ENCODE measurements at places on chromosomes 3 and 15. TPM values are rescaled to one million over a fixed set of nuclear protein-coding genes. Genes with fewer than 3 reads are reported as not detected.

- DNase-seq: no peak
These were observed 60.2 kb upstream of the TSEN2 start for GRCh38 chr3:12423918-12424630.

- DNase-seq: no peak
These were observed 52.8 kb downstream of the LSM3 start for GRCh38 chr3:14231145-14231990.

The ANKRD34C gene
- total RNA-seq: not detected

The ZFAND6 gene
- 85.1 TPM for total RNA-seq

The PLSCR5 gene
- not detected for total RNA-seq

DNA sequence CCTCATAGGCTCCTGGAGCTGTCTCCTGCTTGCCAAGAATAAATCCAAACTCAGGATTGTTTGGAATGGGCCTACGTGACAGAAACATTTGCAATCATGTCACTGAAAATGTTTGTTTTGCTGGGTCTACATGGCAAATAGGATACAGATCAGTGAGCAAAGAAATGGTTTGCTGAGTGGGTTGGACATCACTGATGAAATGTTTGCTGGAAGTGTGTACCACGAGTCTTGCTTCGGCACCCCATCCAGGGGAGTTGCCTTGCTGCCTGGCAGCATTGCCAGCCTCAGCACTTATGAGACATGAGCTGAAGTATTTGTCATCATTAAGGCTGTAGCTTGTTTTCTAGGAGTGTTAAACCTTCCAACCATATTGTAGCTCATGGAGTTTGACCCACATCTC lies 213.3 kb upstream of the CFAP20DC start:
- DNase-seq: no peak

DNA sequence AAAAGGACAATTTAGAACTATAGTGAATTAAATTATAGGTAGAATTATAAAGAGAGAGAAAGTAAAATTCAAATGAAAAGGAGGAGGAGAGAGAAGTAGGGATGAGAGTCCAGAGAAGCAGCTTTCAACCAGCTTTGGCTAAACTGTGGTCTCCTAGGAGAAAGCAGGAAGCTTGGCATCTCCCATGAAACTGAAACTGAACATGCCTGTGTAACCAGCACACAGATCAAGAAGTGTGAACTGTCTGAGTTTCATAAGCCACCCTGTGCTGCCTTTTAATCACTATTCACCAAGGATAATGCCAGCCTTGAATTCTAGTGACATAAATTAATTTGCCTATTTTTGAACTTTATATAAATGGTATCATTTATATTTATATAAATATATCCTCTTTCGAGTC lies 128.5 kb downstream of the MYRIP start:
- DNase-seq: no peak

The PLA2G4B gene
- 2.3 TPM for total RNA-seq

The CHST2 gene
- 18.9 TPM for total RNA-seq

DNA sequence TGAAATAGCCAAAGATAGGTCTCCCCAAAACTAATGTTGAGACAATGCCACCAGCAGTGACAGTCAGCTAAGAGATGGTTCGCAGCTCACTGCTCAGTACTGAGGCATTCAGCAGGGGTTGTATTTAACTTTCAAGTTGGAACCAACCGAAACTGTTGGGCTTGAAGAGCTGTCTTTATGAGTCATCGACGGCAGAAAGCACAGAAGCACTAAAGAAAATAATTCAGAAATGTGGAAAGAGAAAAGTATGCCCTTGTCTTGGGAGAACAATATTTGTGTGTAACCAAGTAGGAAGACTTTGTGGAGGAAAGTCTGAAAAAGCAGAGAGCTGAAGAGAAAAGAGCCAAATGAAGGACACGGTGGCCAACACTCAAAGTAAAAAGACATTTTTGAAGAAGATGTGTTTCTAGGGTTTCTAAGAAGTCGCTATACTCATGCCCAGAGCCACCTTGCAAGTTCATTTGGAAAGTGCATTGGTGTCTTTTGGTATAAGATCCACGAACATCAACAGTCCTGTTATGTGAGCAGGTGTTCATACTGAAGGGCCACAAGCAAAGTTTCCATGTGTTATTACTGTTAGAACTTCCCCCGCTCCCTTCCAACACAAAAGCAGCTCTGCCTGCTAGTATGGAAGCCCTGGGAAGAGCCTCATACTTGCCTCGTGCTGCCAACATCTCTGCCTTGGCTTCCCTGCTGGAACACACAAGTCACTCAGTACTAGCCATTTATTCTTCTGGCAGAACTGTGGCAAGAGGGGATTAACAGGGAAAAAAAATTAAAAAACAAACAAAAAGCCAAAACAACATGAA lies 4.1 kb upstream of the RARB start:
- no peak for DNase-seq

GRCh38 chr15:90660195-90660998 lies 56.7 kb upstream of the BLM start:
- DNase-seq: no peak

The PIERCE2 gene
- 4.1 TPM for total RNA-seq

The ZMYND10 gene
- 0.96 TPM for total RNA-seq

The DISP2 gene
- total RNA-seq: 0.19 TPM

The GOLGA6B gene
- total RNA-seq: not detected

DNA sequence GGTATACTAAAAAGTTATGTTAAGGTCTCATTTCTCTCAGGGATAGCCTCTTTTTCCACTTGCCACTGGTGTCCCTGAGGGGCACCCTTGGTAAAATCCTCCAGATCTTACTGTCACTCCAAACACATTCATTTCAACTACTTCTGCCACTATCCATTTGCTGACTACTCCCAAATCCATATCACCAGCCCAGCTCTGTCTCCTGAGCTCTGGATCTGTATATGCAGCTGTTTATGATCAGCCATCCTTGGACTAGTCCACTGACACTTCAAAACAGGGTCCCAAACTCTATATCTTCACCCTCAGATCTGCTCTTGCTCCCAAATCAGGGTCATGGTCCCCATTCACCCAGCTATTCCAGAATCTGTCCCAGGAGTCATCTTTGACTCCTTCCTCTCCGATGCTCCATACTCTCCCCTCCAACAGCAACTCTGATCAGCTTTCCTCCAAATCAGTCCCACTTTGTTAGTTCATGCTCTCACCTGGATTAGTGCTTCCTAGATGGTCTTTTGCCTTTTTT lies 9.9 kb downstream of the NCEH1 start:
- DNase-seq: no peak

The NR1I2 gene
- not detected for total RNA-seq

GRCh38 chr15:33968224-33968623 lies at the start of gene CHRM5:
TSS of gene CHRM5 (plus strand) at chr15:33968497. CDS start at chr15:34062718, 94,221 bp downstream.
- DNase-seq: no peak

GRCh38 chr15:92648190-92648875 lies 7.2 kb downstream of the FAM174B start:
- DNase-seq: no peak

DNA sequence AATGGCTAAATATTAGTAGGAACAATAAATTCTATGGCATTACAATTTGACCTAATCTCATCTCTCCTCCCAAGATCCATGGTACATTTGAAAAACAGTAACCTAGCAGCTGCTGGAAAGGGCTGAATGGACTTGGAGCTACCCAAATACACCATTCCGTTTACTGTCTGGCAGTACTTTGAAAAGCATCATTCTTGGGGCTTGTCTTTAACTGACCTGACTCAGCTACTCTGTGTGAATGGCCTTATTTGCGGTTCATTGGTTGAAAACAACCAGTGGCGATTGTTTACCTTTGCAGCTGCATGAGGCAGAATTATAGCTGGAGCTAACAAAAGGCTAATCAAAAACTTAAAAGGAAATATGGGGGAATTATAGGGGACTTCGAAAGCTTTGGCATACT lies 311.2 kb upstream of the MCTP2 start:
- no peak for DNase-seq

The MAP6D1 gene
- total RNA-seq: 2.4 TPM

DNA sequence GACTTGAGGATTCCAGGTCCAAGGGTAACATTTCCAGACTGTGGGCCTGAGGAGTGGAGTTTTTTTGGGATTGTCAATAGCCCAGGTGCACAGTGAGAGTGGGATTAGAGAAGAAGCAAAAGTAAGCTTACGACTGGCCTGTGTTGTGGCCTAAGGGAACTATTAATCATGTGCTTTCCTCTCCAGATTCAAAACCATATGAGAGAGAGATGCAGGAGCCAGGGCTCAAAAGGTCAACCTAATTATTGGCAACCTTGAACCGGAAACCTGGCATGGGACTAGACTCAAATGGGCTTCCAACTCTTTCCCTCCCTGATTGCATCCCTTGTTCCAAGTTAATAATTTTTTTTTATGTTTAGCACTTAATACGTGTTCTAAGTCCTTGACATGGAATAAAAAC lies 242.1 kb upstream of the THRB start:
- no peak for DNase-seq

DNA sequence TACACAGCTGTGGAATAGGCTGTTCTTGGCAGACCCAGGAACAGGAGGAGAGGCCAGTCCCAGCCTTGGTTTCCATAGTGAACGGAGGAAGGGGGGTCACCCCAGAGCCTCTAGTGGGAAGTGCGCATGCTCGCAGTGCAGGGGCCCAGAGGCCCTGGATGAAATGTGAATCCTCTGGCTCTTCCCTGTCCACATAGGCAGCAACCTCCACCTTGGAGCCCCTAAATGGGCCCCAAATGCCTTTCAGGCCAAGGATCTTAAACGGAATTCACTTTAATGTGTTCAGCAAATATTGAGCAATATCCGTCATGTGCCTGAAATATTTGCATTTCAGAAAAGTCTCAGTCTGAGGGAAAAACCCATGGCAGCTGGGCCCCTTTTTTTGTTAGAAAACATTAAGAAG lies 3.3 kb upstream of the NDN start:
- DNase-seq: no peak

The INSYN1 gene
- total RNA-seq: 2.6 TPM

DNA sequence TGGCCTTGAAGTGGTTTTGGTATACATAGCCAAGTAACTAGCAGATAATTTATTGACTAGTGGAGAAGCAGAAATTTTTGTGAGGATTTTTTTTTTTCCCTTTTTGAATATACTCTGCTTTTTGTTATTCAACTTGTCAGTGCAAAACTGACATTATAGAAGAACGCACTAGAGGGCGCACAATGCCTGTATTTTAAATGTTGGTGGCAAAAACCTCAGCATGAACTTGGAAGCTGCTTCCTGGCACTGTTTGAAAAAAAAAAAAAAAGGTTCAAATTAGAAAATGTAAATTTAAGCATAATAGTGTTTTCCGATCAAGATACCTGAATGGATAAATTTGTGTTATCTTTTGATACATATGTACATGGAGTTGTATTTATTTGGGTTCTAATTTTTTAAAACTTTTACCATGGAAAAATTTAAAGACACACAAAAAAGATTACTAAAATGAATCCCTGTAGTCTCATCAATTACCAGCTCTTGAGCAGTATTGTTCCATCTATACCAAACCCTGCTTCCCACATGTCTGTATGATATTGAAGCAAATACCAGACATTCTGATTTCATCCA lies 56.0 kb downstream of the SLC25A26 start:
- DNase-seq: peak; percentile 48

DNA sequence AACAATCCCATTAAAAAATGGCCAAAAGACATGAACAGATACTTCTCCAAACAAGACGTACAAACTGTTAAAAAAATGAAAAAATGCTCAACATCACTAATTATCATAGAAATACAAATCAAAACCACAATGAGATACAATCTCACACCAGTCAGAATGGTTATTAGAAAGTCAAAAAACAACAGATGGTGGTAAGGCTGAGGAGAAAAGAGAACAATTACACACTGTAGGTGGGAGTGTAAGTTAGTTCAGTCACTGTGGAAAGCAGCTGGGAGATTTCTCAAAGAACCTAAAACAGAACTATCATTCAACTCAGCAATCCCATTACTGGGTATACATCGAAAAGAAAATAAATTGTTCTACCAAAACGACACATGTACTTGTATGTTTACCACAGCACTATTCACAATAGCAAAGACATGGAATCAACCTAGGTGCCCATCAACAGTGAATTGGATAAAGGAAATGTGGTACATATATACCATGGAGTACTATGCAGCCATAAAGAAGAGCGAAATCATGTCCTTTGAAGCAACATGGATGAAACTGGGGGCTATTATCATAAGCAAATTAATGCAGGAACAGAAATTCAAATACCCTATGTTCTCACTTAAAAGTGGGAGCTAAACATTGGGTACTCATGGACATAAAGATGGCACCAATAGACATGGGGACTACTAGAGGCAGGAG lies 51.5 kb downstream of the MYO1E start:
- no peak for DNase-seq

The WDR49 gene
- total RNA-seq: 1.4 TPM

DNA sequence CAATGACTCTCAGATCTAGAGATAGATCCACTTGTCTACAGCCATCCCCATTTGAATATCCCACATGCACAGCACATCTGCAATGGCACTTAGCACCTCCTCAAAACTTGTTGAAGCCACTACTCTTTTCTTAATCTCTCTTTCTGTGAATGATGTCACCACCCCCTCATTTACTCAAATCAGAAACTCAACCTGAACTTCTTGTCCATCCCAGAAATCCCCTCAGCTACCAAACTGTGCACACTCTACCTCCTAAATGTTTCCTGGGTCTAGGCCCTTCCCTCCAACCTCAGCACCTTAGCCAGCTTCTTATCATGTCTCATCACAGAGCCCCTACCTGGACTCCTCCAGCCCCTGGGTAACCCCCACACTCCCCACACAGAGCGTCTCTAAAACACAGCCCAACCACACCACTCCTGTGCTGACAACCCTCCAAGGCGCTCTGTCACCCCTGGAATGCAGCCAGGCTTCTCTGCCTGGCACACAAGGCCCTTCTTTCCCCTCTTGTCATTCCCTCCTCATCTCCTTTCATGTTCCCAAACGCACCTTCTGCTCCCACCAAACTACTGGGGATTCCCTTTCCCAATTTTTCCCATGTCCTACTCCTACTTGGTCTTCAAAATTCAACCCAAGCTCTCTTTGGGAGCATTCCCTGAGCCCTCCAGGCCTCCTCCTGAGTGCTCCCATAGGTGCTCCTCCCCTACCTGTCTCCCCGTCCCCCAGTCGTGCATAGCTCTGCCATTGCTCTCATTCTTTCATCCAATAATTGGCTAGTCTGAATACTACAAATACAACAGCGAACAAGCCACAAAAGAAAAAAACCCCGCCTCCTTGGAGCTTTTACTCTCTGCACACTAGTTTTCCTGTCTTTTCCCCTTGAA lies 39.8 kb upstream of the ZBTB38 start:
- DNase-seq: no peak

The ENTPD3 gene
- 1.3 TPM for total RNA-seq

GRCh38 chr15:66211670-66212562 lies 41.6 kb downstream of the MEGF11 start:
- no peak for DNase-seq

DNA sequence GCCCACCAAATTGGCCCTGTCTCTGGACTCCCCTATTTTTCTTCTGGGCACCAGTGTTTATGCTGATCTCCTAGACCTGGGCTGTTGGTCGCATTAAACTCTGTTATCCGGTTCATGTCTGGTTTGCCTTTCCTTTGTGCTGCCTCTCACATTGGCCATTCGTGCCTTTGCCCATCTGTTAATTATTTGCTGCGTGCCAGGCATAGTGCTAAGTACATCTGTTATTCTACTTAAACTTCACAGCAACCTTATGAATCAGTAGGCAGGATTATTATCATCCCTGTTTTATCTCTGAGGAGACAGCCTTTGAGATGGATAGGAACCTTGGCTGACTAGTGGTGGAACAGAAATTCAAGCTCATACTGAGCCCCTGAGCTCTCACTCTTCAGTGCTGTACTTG lies 76.0 kb downstream of the THSD4 start:
- DNase-seq: no peak

Data from omental fat pad (tissue), 4 donors.